ENCODE measurements at places on chromosomes 16 and 17. TPM values are rescaled to one million over a fixed set of nuclear protein-coding genes. Genes with fewer than 3 reads are reported as not detected.

DNA sequence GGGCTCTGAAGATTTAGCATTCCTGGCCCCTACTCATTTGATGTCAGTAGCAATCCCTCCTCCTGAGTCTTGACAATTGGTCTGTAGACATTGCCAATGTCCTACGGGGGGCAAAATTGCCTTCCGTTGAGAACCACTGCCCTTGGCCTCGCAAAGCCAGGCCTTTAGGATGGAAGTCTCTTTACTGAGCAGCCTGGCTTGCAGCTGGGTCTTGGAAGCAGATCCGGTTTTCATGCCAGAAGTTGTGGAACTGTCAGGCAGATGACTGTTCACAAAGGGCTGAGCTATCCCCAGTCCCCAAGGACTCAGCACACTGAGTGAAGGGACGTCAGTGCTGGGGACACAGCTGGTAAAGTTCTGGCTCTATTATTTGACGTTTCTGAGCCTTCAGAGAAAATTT lies 83.2 kb downstream of the WSCD1 start:
- DNase-seq = no peak

DNA sequence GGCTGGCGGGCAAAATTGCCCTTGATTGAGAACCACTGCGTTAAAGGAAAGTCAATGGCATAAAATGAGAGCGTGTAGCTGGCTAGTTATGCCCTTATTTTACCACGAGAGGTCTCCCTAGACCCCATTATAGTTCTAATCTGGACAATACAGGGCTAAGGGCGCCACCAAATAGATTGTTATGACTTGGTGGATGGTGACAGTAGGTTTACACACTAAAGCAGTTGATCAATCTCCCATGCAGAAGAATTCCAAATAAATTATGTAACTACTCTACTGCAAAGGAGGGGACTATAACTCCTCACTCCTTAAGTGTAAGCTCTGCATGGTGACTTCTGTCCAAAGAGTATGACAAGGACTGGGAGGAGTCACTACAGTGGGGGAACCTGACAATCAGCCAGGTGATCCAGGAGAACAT lies 20.4 kb upstream of the YPEL2 start:
- peak; percentile 46 for DNase-seq

DNA sequence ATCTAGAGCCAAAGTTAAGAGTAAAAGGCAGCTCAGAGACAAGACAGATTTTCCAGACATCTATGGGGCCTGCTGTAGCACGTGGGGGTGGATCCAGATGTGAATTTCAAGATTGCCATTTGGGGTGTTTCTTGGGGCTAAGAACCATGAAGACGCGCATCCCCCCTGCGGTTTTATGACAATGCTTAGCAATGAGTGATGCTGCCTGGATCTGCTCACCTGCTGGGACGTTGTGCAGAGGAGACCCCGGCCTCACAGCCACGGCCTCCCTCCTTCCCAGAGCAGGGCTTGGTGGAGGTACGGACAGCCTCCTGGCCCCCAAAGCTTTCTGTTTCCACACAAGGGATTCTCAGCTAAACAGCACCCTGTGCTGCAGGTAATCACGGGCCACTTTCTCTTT lies 151.5 kb upstream of the DYNLRB2 start:
- DNase-seq = no peak

SLC5A10 gene
- total RNA-seq = 0.13 TPM

All from bronchial epithelial cell (primary cell).